Stimulated activated CD8-positive, alpha-beta memory T cell treated with anti-CD3 and anti-CD28 coated beads, Interleukin-2, amount 100 ng/mL, for 1 hour (primary cell): ENCODE measurements at places on chromosomes 7 and 10.

- no peak for DNase-seq
Observed at GRCh38 chr7:112505495-112505894, 24.7 kb downstream of the LSMEM1 start.

- no peak for DNase-seq
Observed at GRCh38 chr7:3762146-3762831, 461.2 kb downstream of the SDK1 start.

GRCh38 chr7:28551331-28551730, 139.0 kb downstream of the CREB5 start:
- DNase-seq = no peak

- DNase-seq = no peak
Observed at GRCh38 chr10:115093286-115093775, at the start of gene ATRNL1. Gene ATRNL1 (plus strand): TSS chr10:115093365. CDS start chr10:115093751, 386 bp downstream.

- DNase-seq = no peak
Observed at GRCh38 chr7:94414481-94414880, 19.8 kb downstream of the COL1A2 start.

DNA sequence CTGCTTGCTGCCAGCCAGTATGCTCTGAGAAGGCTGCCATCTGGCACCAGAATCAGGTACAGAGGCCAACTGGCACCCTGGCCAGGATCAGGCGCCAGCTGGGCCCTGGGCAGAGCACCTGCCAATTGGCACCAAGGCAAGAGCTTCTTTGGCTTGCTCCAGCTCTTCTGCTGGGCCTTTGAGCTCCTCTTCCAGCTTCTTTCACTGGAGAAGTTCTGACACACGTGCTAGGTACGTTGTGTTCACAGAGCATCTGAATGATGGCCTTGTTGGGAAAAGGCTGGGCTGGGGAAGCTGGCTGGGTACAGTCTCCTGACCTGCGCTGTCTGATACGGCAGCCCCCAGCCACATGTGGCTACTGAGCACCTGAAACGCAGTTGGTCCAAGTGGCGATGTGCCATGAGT, 31.7 kb upstream of the OPALIN start:
- DNase-seq = no peak

DNA sequence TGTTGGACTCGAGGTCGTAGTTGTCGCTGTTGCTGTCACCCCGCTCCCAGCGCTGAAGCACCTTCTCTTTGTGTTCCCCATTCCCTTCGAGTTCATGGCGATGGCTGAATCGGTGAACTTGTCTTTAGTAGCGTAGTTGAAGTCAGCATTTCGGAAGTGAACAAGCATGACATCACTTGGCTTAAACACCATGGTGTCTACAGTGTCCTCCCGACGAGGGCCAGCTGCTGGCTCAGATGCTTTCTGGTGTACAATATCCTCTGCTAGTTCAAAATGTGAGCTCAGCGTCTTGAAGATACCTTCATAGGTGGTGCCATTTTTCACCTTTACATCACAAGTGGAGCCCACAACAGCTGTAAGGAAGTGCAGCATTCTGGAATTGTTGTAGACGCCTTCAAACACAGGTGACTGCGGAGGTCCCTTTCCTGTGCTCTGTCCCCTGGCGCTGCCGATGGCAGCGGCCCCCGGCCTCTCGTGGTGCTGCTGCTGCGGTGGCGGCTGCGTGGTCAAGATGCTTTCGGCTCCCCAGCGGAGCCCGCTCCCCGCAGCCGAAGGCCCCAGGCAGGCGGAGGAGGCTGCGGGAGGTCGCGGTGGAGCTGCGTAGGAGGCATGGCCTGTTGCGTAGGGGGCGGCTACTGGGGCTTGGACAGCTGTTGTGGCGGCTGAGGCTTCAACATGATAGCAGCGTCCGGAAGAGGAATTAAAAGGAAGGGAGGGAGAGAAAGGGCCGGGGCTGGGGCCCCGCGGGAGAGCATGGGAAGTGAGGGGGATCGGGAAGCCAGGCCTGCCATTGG, 59.3 kb downstream of the ANKMY2 start:
- DNase-seq = no peak

- no peak for DNase-seq
Observed at GRCh38 chr10:60282771-60283353, 106.8 kb downstream of the ANK3 start.

- DNase-seq = no peak
Observed at GRCh38 chr7:154859747-154860620, 142.9 kb downstream of the PAXIP1 start.

- DNase-seq = no peak
Observed at GRCh38 chr7:48252995-48253394, 81.7 kb downstream of the ABCA13 start.

DNA sequence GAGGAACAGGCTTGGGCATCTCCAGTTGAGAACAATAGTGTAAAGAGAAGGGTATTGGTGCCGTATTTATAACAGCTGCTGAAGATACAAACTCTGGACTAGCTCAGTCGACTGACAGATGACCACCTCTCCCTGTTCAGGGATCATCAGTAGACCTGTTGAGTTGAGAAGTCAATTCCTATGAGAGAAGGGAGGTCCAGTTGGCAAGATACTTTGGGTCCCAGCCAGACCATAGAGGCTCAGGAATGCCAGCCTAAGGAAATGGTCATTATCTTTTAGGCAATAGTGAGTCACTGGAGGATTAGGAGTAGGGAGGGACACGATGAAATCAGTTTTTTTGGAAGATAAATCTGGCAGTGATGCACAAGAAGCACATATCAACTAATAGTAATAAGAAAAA, 202.9 kb downstream of the TRIL start:
- DNase-seq = no peak

- no peak for DNase-seq
Observed at GRCh38 chr7:91520645-91521044, 256.4 kb downstream of the FZD1 start.

- no peak for DNase-seq
Observed at GRCh38 chr7:81902536-81902935, 132.7 kb upstream of the HGF start.

DNA sequence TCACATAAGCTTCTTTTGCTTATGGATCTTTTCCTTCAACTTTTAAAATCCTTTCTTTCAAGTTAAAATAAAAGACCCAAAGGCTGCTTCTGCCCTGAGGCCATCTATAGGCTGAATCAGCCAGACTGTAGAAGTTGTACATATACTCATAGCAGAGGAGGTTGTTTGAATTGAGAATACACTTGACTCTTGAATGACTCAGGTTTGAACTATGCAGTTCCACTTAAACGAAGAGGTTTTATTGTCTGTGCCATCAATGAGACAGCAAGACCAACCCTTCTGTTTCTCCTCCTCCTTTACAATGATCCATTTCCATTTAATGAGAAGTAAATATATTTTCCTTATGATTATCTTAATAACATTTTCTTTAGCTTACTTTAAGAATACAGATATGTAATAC, 5.8 kb downstream of the ZNF365 start:
- DNase-seq = no peak

DNA sequence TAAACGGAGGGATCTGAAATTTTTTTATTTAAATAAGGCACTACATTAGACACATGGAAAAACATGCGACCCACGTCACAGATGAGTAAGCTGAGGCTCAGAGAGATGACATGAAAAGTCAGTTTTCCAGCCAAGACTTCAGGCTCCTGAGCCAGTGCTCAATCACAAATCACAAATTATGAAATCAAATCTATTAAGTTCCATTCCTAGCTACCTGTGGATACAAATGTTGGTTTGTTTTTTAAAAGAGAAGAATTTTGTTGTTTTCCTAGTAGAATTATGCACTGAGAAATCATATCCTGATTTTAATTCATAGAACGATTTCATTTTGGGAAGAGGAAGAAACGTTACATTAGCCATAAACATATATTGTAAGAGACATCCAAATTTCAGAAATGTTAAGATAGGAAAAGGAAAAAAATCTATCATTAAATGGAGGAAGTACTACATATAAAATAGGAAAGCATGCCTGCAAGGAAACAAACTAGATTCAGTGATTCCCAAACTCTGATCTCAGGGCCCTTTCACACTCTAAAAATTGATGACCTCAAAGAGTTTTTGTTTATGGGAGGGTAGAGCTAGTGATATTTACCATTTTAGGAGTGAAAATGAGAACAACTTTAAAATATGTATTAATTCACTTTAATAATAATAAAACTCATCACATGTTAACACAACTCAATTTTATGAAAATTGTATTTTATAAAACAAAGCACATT, 340.4 kb downstream of the PARD3 start:
- DNase-seq = no peak

DNA sequence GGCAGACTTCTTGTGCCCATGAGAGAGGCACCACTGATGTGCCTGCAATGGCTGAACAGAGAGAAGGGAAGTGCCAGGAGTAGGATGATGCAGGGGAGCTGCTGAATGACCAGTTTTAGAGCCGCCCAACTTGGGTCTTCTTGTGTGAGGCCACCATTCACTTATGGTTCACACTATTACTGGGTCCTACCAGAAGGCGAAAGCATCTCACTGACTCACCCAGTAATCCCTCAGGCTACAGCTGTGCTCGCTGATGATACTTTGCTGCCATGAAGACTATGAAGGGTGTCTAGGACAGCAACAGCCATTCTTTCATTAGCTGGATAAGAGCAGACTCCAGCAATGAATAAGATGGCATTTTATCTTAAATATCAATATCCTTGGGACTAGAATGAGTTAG, 47.6 kb downstream of the PLXNA4 start:
- no peak for DNase-seq

DNA sequence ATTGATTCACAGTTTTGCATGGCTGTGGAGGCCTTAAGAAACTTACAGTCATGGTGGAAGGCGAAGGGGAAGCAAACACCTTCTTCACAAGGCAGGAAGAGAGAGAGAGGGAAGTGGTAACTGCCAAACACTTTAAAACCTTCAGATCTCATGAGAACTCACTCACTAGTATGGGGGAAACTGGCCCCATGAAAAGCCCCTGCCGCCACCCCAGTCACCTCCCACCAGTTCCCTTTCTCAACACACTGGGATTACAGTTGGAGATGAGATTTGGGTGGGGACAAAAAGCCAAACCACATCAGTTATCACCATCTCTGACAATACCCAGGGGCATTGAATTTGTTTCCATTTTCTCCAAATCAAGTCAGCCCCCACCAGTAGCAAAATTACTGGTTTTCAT, 740.4 kb downstream of the GATA3 start:
- DNase-seq = no peak

GRCh38 chr7:20352573-20353306, 22.0 kb downstream of the ITGB8 start:
- DNase-seq = no peak

GRCh38 chr7:157519246-157519645, 182.4 kb downstream of the DNAJB6 start:
- no peak for DNase-seq

- no peak for DNase-seq
Observed at GRCh38 chr10:56583316-56583715, 222.3 kb upstream of the ZWINT start.

DNA sequence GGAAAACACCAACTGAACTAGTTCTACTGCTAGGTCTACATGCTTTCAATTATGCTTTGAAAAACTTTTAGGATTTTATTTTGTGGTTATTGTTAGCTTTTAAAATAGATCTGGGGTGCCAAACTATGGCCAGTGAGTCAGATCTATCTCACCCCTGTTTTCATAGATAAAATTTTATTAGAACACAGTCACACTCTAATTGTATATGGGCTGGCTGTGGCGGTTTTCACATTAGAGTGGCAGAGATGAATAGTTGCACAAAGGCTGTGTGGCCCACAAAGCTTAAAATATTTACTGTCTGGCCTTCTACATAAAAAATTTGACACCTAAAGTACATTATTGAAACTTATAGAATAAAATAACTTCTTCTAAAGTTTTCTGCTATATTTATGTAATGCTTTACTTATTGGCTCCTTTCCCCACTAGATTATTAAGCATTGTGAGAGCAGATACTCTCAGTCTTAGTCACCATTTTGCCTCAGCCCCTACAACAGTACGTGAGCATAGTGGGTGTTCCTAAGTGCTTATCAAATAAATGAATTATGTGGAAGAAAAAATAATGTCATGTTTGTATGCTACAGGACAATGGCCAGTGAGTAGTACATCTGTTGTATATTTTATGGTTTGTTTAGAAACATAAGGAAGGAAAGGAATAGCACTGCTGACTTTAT, 5.4 kb upstream of the SUV39H2 start:
- DNase-seq = no peak

DNA sequence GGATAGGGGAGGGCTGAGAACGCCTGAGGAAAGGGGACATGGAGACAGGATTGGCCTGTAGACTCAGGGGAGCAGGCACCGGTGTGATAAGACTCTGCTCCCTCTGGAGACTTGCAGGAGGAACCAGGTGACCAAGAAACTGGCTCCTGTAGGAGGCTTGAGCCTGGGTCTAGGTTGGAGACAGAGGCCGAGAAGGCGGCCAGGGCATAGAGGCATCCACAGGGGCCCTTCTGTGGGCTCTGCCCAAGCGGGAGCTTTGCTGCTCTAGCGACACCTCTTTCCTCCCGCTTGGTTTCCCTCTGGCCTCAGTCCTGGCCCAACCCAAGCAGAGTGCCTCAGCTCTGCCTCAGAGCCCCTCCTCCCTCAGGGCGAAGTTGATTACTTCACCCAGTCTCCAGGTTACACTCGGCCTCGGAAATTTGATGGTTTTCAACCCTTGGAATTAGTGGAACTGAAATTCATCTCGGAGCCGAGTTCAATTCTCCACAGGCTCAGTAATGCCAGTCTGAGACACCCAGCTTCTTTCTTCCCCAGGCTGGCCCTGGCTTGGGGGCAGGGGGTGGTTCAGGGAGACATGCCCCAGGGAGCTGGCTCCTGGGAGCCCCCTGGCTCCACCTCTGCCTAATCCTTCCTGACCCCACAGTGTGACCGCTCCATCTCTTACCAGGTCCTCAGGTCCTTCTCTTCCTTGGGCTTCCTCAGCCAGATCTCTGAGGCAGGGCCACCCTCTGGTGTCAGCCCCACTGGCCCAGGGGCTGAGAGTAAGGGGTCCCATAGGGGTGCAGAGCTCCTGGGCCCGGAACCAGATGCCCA, 60.4 kb downstream of the PAX2 start:
- DNase-seq = no peak

GRCh38 chr10:614139-614711, 75.2 kb downstream of the DIP2C start:
- DNase-seq = no peak

GRCh38 chr7:74338366-74339108, 49.3 kb downstream of the CLIP2 start:
- DNase-seq = no peak

DNA sequence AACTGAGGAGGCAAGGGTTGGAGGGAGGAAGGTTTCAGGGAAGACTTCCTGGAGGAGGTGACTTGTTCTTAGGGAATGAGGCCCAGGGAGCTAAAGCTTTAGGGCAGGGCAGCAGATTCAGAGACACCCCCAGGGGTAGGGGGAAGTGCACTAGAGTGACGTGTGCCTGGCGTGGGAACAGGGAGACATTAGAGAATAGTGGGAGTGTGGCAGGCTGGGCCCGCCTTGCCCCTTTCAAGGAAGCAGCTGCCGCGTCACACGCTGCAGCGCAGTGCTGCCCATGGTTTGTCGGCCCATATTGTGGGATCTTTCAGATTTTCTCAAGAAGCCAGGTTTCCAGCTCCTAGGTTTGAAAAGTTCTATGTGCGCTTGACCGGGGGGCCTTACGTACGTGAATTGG, 139.4 kb downstream of the LHPP start:
- DNase-seq = no peak

GRCh38 chr7:14071045-14071444, 81.6 kb upstream of the ETV1 start:
- DNase-seq = no peak
